ENCODE measurements at places on chromosomes 3 and 15.

- ATAC-seq: no peak
Measured at GRCh38 chr3:45541326-45542321, 52.9 kb upstream of the LIMD1 start.

GRCh38 chr15:81256916-81257315 is 60.2 kb downstream of the IL16 start:
- no peak for ATAC-seq

DNA sequence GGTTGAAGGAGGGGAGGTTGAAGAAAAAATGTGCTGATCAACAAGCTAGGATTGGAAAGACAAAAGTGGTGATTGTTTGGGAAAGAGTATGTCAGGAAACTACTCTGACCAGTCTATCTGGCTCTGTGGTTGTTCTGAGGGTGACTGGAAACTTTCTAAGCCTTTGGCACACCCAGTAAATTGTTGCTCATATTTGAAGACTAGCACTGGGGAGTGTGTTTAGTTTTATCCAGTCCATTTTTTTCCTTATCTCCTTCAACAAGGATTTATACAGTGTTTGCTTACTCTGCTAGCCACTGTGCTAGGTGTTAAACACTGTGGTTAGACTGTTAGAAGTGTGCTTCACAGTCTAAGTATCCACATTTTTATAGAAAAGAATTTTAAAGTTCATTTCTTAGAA is 28.8 kb downstream of the PPM1L start:
- no peak for ATAC-seq

GRCh38 chr3:17021614-17022013 is 136.9 kb downstream of the PLCL2 start:
- no peak for ATAC-seq

GRCh38 chr3:41681479-41681878 is 280.4 kb downstream of the ULK4 start:
- ATAC-seq: no peak

GRCh38 chr3:100040451-100041225 is 73.7 kb downstream of the FILIP1L start:
- no peak for ATAC-seq

DNA sequence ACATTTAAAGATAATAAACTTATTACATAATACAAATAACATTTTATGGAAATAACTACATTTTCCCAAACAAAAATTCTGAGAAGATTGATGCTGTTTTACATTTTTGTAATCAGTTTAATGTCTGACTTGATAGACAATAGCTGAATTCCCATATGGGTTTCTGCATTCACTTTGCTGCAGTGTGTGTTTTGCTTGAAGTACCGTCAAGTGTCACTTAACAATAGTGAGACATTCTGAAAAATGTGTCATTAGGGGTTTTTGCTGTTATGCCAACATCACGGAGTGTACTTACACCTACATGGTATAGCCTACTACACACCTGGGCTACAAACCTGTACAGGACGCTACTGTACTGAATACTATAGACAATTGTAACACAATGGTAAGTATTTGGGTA is 57.5 kb downstream of the USF3 start:
- ATAC-seq: no peak

GRCh38 chr3:122325769-122326168 is 721 bp downstream of the CSTA start:
- peak; percentile 50 for ATAC-seq

DNA sequence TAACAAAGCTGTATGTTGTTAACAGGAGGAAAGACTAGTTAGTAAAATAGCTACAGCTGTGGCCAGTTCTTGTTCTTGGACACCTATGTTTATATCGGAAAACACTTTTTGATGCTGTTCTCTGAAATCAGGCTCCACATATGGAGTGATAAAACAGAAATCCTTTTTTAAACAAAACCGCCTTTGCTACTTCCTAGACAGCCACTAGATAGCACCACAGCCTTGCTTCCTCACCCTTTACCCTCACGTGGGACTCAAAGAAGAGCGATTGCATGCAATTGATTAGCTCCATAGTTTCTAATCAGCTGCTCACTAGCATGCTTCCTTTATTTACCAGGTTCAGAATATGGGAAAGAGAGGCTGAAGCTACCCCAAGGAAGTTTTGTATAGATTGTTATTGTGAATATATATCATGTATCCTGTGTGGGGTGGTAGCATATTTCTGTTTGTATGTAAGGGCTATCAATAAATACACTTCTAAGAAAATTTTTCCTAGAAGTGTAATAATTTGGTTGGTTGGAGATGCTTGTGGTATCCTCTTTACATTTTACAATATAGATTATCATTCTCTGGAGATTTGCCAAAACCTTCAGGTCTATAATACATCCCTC is 4.3 kb upstream of the MTFMT start:
- ATAC-seq: peak; percentile 59

GRCh38 chr3:72549761-72550581 is 298.3 kb downstream of the SHQ1 start:
- no peak for ATAC-seq

DNA sequence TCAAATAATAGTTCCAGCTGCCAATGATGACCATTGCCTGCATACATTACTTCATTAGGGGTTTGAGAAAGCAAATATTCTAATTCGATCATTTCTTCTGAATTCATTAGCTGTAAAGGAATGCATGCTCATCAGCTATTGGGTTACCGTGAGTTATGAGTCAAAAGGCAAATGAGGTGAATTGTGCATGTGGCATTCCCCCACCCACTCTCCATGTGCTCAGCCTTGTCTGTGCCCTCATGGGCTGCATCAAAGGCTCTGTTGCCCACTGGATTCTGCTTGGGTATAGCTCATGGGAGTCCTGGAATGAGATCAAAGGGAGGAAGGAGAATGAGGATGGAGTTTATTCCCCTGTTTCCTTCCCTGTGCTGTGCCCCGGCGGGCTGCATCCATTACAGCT is 99.3 kb upstream of the CHRNA7 start:
- no peak for ATAC-seq

- no peak for ATAC-seq
Measured at GRCh38 chr3:189309400-189309975, 137.7 kb downstream of the TPRG1 start.

- no peak for ATAC-seq
Measured at GRCh38 chr3:37882711-37883110, 21.0 kb downstream of the CTDSPL start.

DNA sequence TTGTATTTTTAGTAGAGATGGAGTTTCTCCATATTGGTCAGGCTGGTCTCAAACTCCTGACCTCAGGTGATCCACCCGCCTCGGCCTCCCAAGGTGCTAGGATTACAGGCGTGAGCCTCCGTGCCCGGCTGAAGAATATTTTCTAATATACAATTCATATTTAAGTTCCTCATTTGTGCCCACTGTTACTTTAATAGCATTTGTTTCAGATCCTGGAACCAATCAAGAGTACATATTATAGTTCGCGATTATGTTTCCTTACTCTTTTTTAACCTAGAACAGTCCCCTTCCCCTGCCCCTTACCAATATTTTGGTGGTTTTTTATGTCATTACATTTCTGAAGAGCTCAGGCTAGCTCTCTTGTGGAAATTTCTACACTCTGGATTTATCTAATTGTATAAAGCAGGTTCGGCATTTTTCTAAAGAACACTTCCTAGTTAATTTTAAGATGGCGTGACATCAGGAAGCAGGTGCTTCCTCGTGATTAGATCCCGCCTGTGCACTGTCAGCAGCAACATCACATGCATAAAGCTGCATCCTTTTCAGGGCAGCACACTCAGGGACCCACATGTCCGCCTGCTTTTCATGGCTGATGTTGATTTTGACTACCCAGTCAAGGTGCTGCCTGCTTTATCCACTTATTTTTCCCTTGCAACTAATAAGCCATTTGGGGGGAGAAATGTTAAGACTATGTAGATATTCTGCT is 88.7 kb upstream of the EPHB3 start:
- ATAC-seq: peak; percentile 74

DNA sequence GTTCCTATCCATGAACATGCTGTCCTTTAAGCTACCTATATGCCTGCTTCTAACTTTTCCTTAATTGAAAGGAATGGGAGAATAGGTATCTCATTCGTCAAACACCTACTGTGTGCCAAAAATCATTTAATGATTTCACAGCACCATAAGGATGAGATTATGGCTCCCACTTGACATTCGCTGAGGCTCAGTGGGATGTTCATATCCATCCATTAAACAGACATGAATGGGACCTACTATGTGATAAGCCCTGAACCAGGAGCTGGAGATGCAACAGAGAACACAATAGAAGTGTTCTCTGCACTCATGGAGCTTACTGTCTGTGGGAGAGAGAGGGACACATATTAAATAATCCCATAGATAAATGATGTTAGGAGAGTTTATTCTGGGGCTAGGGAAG is 49.7 kb downstream of the HRH1 start:
- ATAC-seq: no peak

- ATAC-seq: no peak
Measured at GRCh38 chr3:170864525-170865208, 5.3 kb downstream of the RPL22L1 start.

DNA sequence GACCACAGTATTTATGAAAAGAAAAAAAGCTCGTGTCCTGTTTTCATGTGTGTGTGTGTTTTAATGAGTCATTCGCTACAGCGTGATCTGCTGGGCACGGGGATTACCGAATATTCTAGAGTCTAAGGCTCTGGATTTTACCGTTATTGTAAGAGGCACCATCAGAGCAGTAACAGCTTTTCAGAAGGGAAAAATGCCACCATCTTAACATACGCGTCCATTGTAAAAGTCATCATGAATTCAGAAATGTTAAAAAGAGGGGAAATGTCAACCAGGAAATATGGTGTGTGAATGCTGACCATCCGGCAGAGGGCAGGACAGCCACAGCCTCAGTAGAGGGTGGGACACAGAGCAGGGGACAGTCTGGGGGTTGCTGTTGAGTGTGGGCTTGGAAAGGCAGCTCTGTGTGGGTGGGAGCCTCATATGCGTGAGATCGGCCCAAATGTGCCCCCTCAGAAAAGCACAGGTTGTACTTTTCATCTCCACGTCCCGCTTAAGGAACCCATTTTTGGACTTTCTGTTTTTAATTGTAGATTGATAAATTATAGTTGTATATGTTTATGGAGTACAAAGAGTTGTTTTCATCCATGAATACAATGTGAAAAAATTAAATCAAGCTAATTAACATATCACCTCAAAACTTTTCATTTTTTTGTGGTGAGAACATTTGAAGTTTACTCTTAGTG is 69.6 kb downstream of the ASB7 start:
- no peak for ATAC-seq

GRCh38 chr15:34025252-34025651 is 13.8 kb downstream of the AVEN start:
- ATAC-seq: no peak

- ATAC-seq: no peak
Measured at GRCh38 chr3:197450810-197451209, 105.0 kb downstream of the BDH1 start.

DNA sequence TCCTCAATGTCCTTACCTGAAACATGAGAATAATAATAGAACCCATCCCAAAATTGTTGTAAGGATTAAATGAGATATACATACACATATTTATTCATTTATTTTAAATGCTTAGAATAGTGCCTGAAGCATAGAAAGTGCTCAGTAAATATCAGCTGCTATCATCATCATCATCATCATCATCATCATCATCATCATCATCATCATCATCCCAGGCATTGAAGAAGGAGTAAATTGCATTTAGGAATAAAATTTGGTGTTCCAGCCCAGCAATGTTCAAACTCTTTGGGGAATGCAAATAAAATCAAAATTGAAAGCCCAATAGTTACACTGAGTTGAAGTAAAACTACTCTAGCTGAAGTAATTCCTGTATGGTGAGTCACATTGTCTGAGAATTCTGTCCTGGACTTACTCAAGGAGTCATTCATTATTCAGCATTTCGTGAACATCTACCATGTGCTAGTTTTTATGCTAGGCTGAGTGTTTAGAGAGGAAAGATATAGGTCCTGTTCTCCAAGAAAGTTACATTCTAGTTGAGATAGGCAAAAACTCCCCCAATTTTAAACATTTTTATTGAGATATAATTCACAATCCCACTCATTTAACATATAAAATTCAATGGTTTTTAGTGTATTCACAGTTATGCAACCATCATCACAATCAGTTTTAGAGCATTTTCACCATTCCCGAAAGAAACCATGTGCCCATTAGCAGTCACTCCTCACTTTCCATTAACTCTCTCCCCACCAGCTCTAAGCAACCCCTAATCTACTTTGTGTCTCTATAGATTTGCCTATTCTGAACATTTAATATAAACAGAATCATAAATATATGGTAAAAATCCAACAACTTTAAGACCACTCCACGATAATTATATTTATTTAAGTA is 107.2 kb downstream of the FRMD5 start:
- ATAC-seq: no peak

DNA sequence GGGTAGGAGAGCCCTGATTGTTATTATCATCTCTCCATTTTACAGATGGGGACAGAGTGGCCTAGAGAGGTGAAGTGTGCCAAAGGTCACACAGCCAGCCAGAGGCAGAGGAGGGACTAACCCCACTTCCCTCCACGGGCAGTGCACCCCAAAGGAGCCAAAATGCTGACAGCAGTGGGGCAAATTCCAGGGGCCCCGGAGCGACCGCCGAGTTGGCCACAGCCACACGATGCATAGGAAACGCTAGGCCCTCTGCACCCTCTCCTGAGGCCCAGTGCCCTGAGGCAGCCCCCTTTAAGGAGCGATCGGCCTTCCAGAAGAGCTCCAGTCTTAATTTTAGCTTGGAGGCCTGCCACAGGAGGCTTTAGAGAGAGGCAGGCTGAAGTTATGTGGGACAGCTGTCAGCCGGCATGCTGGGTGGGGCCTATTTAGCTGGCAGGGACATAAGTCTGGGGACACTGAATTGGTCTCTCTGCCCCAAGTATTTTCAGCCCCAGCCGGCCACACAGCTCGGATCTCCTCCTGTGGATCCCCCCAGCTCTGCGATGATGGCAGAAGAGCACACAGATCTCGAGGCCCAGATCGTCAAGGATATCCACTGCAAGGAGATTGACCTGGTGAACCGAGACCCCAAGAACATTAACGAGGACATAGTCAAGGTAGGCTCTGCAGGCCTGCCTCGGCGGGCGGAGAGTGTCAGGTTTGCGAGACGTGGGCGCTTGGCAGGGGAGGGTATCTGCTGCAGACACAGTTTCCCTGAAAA is at the start of gene CAV3:
CAV3 (plus strand) TSS at position 471 of the 763 bp plus-strand sequence; CDS start at position 546, 75 bp downstream.
- ATAC-seq: no peak

DNA sequence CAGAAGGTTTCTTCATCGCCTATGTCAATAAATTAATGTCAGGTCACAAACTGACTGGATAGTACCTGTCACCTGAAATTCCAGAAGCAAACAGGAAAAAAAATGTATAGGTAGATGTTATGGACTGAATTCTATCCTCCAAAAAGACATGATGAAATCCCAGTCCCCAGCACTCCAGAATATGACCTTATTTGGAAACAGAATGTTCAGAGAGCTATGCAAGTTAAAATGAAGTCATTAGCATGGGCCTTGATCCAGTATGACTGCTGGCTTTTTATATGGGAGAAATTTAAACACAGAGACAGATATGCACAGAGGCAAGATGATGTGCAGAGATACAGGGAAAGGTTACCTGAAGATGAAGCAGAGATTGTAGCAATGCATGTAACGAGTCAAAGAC is 953.4 kb downstream of the ZPLD1 start:
- no peak for ATAC-seq
